DND-41 (cell line): ENCODE measurements at places on chromosomes 7 and 10.

DNA sequence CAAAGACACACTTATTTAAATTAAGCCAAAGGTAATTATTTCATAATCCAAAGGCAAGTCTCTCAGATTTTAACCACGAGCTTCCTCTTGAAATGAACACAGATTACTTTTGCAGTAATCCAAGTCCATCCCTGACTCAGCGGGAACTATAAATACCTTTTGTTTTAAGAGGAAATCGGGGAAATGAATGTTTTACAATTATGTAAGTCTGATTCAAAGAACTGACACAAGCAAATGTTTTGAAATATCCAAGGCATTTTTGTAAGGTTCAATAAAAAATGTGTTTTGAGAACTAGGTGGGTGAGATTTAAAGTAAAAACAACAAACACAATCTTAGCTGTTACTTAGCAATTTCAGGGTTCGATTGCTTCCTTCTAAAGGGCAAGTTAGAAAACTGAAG, 179.8 kb upstream of the ASAH2 start:
- no peak for DNase-seq

GRCh38 chr7:157554393-157555238, 217.8 kb downstream of the DNAJB6 start:
- no peak for DNase-seq

DNA sequence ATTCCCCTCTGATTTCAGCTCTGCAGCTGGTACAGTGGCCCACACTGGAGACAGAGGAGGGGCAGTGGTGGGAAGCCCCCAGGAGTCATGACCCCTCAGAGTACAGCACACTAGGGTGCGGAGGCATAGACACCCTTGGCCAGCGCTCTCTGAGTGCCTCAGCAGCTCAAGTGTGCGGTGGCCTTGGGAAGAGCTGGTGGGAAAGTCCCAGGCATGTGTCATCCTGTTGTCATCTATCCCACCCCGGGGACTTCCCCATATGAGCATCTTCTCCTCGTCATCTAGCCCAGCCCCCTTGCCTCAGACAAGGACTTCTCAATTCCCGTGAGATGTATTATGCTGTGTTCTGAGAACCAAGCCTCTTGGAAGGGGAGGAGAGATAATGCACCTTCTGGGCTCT, 15.6 kb upstream of the PPIF start:
- DNase-seq = no peak

GRCh38 chr7:142815134-142815533, 39.7 kb upstream of the EPHB6 start:
- DNase-seq = peak; percentile 50

DNA sequence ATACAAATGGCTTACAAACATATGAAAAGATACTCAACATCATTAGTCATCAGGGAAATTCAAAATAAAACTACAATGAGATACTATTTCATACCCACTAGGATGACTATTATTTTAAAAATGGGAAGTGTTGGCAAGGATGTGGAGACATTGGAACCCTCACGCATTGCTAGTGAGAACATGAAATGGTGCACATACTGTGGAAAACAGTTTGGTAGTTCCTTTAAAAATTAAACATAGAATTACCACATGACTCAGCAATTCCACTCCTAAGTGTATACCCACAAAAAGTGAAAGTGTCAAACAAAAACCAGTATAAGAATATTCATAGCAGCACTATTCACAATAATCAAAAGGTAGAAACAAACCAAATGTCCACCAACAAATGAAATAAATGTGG, 48.5 kb upstream of the SHTN1 start:
- DNase-seq = no peak

- no peak for DNase-seq
Observed at GRCh38 chr10:88157981-88158465, 294.6 kb downstream of the PTEN start.

DNA sequence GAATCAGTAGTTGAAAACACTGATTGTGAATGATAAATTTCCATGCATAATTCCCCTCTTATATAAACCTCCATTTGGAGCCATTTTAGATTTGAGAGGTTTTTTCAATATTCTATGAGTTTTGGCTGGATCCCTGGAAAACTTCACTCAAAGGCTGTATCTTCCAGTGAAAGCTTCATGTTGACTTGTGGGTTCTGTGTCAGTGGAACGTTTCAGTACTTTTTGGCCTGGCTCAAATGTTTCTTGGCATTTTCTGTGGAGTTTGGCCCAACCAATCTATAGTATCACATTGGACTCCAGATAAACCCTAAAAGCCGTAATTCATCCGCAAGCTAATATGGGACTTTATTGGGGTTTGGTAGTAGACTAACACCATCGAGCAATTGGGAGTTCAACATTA, 172.6 kb upstream of the PRPS1L1 start:
- no peak for DNase-seq

DNA sequence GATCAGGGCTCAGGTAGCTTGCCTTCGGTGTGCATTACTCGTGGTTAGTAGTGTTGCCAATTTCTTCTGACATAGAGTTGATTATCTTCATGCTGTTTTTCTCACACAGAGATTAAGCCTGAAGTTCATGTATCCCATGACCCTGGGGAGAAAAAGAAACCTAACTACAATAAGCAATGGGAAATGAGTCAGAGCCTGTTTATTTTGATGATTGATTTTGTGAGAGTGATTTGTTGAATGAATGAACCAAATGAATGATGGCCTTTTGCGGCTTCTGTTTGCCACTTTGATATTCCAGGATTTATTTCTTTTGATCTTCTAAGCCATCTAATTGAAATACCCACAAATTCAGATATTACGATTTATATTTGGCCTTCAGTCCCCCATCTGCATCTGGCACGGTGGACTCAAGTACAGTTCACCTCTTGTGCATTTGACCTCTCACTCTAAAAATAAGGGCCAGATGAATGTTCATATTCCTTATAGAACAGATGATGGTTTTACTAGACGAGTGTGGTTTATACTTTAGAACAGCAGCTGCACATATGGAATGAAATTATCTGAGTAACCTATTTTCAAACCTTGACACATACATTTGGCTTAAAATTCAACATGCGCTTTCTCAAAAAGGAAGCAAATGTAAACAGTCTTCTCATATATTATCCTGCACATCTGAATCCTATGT, 110.7 kb downstream of the PLCE1 start:
- no peak for DNase-seq

DNA sequence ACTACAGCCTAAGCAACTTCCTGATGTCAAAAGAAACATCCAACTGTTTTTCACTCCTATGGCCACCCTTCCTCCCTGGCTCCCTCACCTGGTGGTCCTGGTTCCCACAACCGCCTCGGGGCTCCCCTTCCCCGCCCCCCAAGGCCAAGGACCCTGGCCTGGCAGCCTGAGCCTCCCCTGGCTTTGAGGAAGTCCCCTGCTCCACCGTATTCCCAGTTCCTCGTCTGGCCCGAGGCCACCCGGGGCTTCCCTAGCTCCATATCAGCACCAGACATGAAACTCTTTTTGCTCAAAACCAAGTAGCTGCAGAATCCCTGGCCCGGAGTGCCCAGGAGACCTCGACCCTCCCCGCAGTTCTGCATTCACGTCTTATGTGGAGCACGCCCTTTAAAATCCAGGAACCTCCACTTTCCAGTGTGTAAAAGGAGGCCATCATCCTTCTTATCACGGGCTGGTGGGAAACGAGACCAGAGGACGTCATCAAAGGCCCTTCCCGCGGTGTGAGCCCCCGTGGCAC, 82.9 kb downstream of the PRKAG2 start:
- no peak for DNase-seq

GRCh38 chr10:21372651-21373410, 152.7 kb downstream of the SKIDA1 start:
- peak; percentile 78 for DNase-seq

DNA sequence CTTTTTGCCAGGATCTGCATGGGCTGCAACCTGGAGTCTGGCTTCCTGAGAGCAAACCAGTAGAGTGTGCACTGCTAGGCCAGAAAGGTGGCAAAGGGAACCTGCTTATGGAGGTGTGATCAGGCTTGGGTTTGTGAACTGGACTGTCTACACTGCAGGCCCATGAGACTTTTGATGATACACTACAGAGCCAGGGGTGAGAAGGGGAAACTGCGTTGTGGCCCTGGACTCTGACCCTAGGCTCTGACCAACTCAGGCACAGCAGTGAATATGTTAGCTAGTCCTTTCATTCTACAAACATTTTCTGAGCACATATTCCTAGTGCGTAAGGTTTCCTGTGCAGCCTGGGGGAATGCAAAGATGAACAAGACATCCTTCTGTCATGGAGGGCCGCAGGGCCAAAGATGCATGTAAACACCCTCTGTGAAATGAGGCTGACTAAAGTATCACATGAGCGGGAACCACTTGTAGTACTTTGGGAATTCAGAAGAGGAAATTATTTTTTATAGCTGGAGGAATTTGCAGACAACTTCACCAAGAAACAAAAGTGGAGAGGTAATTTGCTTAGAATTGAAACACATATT, 63.8 kb upstream of the HPS1 start:
- no peak for DNase-seq

DNA sequence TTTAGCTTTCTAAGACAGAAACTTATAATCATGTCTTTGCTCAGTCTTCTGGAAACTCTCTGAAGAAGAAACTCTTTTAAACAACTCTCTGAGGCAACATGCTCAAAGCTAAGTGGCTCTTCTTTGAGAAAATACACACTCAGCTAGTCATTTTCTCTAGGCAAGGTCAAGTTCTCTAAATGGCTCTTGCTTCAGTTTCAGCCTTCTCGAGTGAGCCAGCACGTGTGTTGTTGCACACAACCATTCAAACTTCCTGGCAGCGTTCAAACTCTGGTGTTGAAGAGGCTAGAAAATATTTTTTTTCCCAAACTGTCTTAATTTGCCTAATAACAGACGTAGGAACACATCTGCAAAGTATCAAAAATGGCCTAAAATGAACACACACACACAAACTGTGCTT, 129.1 kb downstream of the THSD7A start:
- no peak for DNase-seq

- DNase-seq = no peak
Observed at GRCh38 chr10:97627731-97628130, 5.6 kb downstream of the MORN4 start.

GRCh38 chr10:12910835-12911234, 90.7 kb downstream of the CCDC3 start:
- DNase-seq = no peak

DNA sequence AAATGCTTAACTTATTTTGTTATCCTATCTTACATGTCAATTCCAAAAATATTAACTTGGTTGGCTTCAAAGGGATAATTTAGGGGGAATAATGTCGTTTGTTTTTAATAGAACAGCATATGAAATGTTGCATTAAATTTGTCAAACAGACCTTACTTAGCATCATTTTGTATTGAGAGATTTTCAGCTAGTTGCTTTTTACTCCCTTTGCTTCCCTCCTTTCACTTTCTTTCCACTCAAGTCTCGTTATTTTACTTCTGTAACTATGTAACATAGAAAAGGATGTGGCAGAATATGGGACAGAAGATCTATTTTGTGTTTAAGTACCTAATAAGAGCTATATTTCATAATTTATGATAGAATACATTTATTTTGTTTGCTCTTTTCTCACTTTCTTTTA, 2.6 kb downstream of the PHYHIPL start:
- DNase-seq = no peak

DNA sequence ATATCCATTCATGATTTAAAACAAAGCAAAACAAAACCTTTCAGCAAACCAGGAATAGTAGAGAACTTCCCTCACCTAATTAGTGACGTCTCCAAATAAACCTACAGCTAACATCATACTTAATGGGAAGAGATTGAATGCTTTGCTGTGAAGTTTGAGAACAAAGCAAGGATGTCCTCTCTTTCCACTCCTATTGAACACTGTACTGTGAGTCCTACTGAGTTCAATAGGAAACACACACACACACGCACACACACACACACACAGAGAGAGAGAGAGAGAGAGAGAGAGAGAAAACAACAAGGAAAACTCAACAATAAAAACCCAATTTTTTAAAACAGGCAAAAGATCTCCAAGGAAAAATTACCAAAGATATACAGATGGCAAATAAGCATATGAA, 32.3 kb downstream of the PODXL start:
- no peak for DNase-seq

GRCh38 chr10:3828404-3829155, 43.6 kb upstream of the KLF6 start:
- peak; percentile 40 for DNase-seq

DNA sequence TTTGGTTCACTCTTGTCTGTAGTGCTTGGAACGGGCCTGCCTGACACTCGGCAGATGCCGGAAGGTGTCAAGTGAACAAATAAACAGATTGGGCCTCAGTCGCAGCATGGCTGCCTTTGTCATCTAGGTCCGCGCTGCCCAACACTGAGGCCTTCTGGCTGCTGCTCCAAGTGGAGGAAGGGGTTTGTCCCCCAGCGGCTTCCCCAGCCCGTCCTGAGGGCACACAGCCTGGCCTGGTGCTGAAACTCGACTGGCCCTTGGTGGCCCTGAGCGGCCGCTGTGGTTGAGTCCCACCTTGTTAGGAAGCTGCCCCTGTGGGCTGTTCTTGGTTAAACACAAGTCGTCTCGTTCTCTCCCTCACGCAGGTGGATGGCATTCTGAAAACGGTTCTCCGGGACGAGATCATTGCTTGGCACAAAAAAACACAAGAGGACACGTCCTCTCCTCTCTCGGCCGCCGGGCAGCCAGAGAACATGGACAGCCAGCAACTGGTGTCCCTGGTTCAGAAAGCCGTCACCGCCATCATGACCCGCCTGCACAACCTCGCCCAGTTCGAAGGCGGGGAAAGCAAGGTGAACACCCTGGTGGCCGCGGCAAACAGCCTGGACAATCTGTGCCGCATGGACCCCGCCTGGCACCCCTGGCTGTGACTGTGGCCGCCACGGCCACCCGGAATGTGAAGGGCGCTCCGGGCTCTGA, 132.1 kb downstream of the SMURF1 start:
- no peak for DNase-seq

DNA sequence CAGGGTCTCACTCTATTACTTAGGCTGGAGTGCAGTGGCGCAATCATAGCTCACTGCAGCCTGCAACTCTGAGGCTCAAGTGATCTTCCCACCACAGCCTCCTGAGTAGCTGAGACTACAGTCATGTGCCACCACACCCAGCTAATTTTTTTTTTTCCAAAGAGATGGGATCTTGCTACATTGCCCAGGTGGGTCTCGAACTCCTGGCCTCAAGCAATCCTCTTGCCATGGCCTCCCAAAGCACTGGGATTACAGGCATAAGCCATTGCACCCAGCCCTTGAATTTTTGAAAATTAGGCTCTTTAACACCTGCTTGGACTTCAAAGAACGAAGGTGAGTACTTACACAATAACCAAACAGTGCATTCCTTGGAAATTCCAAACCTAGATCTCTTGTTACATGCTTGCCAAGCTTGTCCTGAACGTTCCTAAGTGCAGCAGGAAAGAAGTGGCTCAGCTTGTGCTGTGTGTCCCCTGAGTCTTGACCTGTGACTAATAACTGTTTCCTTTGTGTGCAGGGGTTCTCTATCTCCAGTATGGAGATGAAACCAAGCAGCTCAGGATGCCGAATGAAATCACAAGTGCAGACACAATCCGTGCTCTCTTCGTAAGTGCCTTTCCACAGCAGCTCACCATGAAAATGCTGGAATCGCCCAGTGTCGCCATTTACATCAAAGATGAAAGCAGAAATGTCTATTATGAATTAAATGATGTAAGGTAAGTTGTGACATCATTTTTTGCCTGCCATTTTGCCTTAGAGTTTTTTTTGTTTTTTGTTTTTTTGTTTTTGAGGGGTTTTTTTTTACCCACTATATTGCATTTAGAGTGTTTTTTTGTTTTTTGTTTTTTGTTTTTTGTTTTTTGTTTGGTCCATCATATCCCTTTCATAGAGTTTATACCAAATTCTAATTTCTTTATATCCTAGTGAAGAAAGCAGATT, 223.8 kb downstream of the KIAA1217 start:
- DNase-seq = no peak
